Brain microvascular endothelial cell (primary cell): ENCODE measurements at places on chromosomes 1 and 21.
A peak's percentile ranks its signal among the peaks of the same experiment; 100 is the strongest.

GRCh38 chr1:239458144-239458500 is 71.8 kb downstream of the CHRM3 start:
- no peak for DNase-seq

DNA sequence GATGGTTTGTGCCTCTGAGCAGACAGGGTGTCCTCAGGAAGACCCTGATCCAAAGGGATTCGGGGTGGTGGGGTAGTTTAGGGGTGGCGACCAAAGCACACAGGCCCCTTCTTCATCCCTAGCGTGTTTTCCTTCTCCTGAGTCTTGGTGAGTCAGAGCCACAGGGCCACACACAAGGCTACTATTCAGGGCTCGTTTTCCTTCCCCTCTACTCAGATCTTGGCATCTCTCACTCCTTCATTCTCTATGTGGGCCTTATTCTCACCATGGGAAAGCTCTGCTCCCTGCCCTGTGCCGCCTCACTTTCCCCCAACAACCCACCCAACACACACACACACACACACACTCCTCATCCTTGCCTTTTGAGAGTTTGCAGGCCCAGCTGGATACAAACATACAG is 43.6 kb upstream of the WNT2B start:
- peak; percentile 56 for DNase-seq

- peak; percentile 32 for DNase-seq
Observed at GRCh38 chr1:66243548-66244130, 290.3 kb upstream of the SGIP1 start.

- DNase-seq: no peak
Observed at GRCh38 chr1:247530785-247531184, 5.5 kb downstream of the OR2C3 start.

DNA sequence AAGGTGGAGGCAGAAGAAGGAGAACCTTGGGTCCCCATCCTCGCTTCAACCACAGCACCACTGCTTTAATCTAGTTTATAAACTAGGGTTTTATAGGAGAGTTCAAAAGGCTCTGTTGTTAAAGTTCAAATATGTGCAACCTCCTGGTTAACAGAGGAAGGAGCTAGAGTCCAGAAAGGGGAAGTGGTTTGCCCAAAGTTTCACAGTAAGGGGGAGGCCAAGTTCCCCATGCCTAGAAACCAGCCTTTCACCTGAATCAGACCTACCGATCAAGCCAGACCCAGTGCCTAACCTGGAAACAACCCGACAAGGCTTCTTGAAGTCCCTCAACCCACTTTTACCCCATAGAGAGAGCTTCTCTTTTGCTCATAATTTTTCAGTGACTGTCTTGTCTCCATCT is 106.5 kb downstream of the PLPP3 start:
- DNase-seq: no peak
